NCI-H1694 treated with DMSO at 0.1 percent for 48 hours (cell line): ENCODE measurements at places on chromosomes 1 and 21.

GRCh38 chr1:33986390-33987095 is 122.7 kb downstream of the HMGB4 start:
- no peak for DNase-seq

DNA sequence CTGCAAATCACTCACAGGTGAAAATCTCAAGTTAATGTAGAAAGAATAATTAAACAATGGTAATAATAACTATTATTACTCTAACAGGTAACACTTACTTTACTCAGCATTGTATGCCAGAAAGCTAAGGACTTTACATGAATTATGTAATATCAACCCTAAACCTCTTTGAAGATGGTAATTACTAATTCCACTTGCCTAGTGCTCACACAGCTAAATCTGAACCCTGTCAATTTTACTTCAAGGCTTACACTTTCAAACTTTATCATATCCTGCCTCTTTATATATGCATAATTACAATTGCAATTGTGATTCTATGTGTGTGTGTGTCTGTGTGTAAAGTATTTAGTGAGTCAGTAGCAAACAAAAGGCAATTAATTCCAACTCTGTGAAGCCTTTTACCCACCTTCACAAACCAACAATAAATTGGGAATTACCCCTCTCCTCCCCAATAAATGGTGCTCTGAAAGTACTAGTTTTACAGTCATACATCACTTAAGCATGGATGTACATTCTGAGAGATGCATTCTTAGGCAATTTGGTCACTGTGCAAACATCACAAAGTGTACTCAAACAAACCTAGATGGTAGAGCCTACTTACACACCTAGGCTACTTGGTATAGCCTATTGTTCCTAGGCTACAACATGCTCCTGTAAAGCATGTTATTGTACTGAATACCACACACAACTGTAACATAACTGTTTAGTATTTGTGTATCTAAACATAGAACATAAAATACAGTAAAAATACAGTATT is 5.9 kb downstream of the ZNF644 start:
- no peak for DNase-seq

DNA sequence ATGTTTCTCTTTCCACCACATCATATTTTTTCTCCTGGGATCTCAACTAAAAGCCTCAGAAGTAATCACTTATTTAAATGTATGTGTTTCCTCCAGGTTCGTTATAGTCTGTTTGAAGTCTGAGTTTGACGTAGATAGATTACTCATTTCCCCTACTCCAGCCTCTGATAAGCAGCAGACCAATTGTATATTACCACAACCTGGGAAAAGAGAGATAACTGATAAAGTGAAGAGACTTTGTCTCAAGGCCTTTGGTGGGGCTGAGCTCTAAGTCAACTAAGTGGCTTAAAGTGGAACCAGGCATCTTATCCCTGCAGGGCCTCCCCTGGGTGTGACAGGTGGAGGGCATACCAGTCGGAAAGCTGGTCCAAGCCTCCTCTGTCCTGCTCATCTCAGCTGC is 34.9 kb upstream of the CACNA1E start:
- DNase-seq = no peak

GRCh38 chr1:102580806-102581205 is 527.5 kb downstream of the COL11A1 start:
- no peak for DNase-seq

DNA sequence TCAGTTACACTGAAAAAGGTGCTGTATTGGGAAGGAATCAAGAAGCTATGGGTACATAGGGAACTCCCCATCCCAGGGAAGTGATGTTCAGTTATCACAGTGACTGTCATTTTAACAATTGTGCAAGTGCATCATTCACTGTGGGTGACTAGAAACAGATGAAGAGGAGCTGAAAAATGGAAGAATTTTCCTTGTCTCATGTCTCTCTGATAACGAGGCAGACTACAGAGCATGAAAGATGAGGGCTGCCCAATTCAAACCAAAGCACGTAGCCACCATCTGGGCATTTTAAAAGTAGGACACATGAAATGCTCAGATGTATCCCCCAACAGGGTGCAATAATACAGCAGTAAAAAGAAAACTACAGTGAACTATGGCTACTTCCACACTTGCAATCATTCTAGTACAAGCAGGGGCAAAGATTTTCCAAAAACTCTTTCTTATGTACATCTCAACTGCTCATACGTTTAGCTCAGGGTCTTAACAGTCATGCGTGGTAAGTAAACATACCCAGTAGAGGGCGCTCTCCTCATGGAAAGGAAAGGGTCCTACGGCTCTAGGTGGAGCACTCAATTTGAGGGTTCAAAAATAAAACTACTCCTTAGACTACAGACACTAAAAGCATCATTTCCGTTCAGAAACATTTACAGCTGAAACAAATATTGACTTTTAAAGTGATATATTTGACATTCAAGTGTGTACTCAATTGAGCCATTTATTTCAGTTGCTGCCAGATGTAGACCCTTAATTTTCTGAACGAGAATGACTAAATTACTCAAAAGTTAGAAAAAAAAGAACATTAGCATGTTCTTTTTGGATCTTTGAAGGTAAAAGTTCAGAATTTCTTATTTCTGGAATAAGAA is 143.2 kb downstream of the KCTD3 start:
- DNase-seq = peak; percentile 62

DNA sequence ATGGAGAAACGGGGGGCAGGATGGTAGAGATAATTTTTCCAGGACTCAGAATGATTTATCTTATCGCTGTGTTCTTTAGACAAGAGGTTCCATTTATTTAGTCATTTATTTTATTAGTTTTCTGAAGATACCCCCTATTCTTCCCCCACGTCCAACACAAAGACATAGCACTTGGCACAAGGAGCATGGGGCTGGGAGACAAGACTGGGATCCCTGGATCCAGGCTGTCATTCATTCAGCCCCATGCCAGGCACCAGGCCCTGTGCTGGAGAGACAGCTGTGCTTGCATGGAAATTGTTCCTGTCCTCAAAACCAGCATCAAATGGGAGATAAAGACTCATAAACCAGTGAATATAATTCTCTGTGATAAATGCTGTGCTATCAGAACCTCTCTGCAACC is 27.1 kb upstream of the PLXNA2 start:
- no peak for DNase-seq

DNA sequence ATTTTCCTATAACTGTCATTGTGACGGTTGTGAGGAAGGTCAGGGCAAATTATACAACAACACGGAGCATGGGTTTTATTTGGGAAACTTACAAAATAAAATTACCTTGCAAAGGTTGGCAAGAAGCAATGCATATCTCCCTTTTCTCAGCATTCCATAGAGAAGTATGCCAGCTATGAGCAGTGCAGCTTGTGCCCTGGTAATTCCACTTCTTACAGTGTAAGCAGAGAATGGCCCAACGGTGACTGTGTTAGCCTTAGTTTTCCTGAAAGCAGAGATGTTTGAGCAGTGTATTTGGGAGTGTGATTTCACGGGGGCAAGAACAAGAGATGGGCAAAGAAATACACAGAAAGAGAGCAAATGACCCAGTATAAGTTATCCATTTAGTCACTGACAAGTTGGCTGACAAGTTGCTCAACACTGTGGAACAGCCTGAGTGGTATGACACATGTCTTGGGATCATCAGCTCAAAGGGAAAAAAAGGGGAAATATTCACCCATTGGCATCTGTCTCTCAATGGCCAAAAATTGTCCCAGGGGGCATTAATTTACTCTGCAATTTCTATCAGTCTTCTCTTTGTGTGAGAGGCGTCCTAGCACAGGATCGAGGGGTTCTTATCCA is 210.9 kb upstream of the NRIP1 start:
- no peak for DNase-seq

- no peak for DNase-seq
These were observed 819 bp downstream of the PYHIN1 start for GRCh38 chr1:158932171-158932570.

DNA sequence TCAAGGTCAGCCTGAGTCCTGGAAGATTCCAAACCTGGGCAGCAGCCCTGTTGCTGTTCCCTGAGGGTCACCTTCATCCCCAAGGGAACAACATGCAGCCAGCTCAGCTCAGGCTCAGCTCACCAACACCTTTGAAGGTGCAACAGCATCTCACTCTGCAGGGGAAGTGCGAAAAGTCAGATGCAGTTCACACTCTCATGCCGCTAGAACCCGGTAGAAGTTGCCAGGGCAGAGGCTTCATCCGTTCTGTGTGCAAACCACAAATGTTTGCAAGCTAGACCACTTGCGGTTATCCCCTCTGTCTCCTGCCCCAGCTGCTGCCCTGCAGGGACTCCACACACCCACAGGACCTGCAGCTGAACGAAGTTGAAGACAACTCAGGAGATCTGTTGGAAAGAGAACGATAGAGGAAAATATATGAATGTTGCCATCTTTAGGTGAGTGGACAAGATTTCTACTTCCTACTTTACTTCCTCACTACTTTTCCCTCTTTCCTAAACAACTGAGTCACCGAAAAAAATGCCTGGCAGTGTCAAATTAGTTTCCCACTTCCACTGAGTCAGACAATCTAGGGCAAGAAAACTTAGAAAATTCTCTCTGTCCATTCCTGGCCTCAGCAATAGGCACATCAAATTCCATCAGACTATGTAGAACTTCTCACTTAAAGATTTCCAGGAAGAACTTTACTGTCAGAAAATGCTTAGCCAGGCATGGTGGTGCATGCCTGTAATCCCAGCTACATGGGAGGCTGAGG is 1.8 kb upstream of the FCRL6 start:
- no peak for DNase-seq

DNA sequence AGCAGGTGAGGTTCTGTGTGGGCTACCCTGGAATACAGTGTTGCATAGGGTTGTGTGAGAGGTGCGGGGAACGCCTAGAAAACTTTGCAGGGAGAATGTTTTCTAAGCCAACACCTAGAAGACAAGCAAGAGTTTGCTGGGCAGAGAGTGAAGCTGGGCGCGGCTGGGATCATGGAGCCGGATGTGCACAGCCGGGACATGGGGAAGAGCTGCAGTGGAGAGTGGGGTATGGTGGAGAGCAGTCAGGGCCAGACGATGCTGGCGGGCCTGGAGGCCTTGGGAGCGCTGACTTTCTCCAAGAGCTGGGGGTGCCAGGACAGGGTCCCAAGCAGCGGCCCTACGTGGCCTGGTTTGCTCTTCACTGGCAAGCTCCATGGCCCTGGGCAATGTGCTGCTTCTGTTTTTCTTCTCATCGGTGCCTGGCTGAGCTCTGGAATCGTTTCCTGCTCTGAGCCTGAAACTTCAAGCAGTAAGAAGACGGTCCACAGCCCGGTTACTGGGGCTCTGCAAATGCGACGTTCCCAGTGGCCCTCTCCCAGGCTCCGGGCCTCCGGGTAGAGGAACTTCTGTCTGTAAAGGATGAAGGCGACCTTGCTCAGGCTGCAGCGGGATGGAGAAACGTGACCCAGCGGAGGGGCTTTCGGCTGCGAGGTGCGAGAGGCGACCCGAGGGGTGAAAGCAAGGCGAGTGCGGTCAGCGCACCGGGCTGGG is 51.9 kb upstream of the CD34 start:
- DNase-seq = no peak

DNA sequence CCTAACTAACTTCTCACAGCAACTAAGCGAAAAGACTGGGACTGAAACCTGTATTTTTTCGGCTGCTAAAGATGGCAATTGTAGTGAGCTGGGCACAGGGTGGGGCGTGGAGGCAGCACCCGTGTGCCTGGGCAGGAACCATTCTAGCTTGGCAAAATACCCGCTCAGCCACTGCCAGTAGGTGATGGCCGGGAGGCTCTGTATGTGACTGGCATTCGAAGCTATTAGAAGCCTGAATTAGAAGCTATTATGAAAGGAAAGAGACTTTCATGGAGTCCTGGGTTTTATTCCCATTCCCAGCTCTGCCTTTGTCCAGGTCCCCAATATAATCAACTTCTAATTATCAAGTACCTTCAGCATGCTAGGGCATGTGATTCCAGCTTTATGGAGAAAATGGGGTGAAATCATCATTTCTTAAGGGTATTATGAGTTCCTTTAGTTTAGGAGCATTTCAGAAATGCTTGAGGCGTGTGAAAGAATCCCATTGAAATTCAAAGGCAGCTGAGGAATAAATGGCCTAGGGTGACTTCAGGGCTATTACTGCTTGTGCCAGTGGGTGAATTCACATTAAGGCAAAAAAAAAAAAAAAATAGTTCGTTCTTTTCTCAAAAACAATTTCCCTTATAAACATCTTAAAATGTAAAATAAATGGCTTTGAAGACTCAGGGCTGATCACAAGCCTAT is 125.6 kb downstream of the KCNN3 start:
- DNase-seq = no peak

GRCh38 chr1:149915429-149916192 is 2.0 kb downstream of the SV2A start:
- no peak for DNase-seq

DNA sequence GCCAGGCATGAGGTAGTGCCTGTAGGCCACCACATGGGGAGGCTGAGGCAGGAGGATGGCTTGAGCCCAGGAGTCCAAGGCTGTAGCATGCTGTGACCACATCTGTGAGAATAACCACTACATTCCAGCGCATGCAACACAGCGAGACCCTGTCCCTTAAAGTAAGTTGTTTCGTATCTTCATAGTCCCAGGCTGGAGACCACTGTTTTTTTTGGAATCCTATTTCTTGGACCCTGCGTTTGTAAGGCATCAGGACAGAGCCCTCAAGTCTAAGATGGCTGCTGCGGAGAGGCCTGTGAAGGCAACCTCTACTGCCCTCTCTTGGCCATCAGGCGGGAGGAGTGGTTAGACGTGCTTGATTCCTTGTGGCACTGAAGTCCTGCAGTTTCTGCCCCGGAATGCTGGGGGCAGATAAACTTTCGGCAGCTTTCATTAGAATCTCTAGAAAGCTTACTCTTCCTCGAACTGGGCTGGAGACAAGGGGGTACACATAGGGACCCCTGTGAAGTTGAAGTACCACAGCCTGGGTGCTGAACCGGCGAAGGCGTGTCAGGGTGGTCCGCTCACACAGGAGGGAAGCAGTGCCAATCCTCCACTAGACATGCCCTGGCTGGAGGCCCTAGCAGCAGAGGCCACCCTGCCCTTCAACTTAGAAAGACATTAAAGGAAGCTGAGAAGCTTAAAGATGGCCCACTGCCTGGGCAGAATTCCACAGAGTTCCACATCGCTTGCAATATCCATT is 36.6 kb downstream of the RABIF start:
- no peak for DNase-seq

- DNase-seq = no peak
These were observed 32.6 kb downstream of the OPTC start for GRCh38 chr1:203526572-203526971.

DNA sequence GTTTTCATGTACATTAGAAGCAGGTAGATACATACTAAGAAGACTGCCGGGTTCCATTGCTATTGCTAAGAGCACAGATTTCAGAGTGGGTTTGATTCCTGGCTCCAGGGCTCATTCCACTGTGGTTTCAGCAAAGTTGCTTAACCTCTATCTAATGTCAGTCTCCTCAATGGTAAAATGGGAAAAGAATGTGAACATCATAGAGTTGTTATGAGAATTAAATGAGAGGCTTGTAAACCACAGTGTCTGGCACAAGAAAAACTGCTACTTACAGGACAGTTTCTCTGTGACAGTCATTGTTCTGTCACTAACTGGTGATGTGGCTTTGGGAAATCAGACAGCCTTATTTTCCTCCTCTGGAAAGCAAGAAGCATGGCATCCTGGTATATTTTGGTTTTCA is 10.7 kb upstream of the PLXNA2 start:
- DNase-seq = no peak

- DNase-seq = no peak
These were observed 91.5 kb downstream of the NGF start for GRCh38 chr1:115246526-115246925.

GRCh38 chr1:29650041-29650400 is 413.7 kb downstream of the PTPRU start:
- no peak for DNase-seq
